ENCODE measurements at places on chromosomes 3 and 15. TPM values are rescaled to one million over a fixed set of nuclear protein-coding genes. Genes with fewer than 3 reads are reported as not detected.

- H3K4me3 ChIP-seq = no peak overlapping the region
- H3K27me3 ChIP-seq = no peaks in the 10 kb centered on the region
- H3K36me3 ChIP-seq = no peaks in the 10 kb centered on the region
- no peak overlapping the region for H3K27ac ChIP-seq
- no peaks in the 10 kb centered on the region for H3K4me1 ChIP-seq
- no peak for DNase-seq
Measured at GRCh38 chr3:5006755-5007202, 27.5 kb downstream of the BHLHE40 start.

GRCh38 chr3:48202632-48203031 is 14.4 kb upstream of the CDC25A start:
- no peak overlapping the region for H3K27ac ChIP-seq
- H3K4me1 ChIP-seq = no peaks in the 10 kb centered on the region
- H3K27me3 ChIP-seq = no peaks in the 10 kb centered on the region
- H3K4me3 ChIP-seq = no peak overlapping the region
- H3K36me3 ChIP-seq = no peaks in the 10 kb centered on the region

GRCh38 chr3:5756443-5756842 is 568.9 kb downstream of the EDEM1 start:
- no peak overlapping the region for H3K27ac ChIP-seq
- H3K27me3 ChIP-seq = no peaks in the 10 kb centered on the region
- H3K4me3 ChIP-seq = no peak overlapping the region
- no peak for DNase-seq
- H3K4me1 ChIP-seq = no peaks in the 10 kb centered on the region

DNA sequence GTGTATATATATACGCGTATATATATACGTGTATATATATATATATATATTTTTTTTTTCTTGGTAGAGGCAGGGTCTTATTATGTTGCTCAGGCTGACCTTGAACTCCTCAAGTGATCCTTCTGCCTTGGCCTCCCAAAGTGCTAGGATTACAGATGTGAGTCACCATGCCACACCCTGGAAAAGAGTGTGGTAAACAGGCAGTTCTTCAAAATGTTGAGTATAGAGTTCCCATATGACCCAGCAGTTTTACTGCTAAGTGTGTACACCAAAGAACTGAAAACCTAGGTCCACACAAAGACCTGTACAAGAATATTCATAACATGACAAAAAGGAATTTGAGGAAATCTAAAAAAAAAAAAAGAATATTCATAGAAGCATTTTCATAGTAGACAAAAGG is 71.8 kb upstream of the GCNT3 start:
- no peak for DNase-seq
- no peaks in the 10 kb centered on the region for H3K4me1 ChIP-seq
- no peak overlapping the region for H3K4me3 ChIP-seq
- H3K36me3 ChIP-seq = no peaks in the 10 kb centered on the region
- no peak overlapping the region for H3K27ac ChIP-seq

DNA sequence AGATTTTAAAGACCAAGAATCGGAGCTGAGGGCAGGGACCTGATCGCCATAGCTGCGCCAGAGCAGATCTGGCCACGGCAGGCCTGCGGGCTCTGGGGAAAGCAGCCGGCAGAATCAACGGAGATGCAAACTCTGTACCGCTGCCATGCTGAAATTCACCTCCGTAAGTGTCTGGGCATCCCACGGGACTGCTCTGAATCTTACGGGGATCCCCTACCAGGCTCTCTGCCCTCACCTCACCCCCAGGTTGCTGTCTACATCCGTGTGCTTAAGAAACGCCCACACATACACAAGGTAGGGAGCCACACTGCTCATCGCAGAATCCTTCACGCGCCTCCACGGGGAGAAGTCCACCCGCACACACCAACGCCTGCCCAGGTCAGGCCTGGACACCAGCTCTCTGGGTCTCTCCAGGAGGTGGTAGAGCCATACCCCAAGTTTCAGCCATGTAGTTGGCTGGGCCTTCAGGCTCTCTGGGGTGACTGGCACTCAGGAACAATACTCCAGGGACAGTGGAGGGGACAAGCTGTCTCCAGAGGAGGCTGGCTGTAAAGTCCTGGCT is 33.5 kb downstream of the FAM174B start:
- H3K27me3 ChIP-seq = no peaks in the 10 kb centered on the region
- H3K4me1 ChIP-seq = peaks cover 25% of the 10 kb centered on the region
- H3K27ac ChIP-seq = no peak overlapping the region
- H3K4me3 ChIP-seq = no peak overlapping the region
- DNase-seq = no peak
- no peaks in the 10 kb centered on the region for H3K36me3 ChIP-seq

DNA sequence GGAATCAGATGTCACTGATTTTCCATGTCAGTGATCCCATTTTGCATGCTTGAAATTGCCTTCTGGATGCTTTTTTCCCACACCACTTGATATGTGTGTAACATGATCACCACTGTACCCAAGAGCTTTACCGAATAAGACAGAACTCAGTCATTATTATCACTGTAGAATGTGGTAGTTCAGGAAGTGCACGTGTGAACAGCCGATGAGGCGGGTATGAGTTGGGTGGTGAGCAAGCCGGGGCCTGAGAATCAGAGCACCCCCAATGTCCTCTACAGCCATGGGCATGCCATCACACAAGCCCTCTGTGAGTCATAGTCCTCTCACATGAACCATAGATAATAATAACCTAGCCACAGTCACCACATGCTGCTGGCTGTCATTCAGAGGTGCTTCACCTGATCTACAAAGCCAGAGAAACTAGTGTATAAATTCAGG is 470.8 kb downstream of the SOX2 start:
- no peak overlapping the region for H3K27ac ChIP-seq
- H3K27me3 ChIP-seq = no peaks in the 10 kb centered on the region
- DNase-seq = no peak
- H3K4me1 ChIP-seq = no peaks in the 10 kb centered on the region

ANKRD28 gene
- 19.3 TPM for total RNA-seq

PIGZ gene
- 0.39 TPM for total RNA-seq
